Activated CD4-positive, alpha-beta T cell treated with anti-CD3 and anti-CD28 coated beads, Interleukin-2, amount 10 ng/mL, durations not matched to agents 7 days and 5 days (primary cell): ENCODE measurements at places on chromosomes 2 and 18. TPM values are rescaled to one million over a fixed set of nuclear protein-coding genes. Genes with fewer than 3 reads are reported as not detected.
A peak's percentile ranks its signal among the peaks of the same experiment; 100 is the strongest.

DNA sequence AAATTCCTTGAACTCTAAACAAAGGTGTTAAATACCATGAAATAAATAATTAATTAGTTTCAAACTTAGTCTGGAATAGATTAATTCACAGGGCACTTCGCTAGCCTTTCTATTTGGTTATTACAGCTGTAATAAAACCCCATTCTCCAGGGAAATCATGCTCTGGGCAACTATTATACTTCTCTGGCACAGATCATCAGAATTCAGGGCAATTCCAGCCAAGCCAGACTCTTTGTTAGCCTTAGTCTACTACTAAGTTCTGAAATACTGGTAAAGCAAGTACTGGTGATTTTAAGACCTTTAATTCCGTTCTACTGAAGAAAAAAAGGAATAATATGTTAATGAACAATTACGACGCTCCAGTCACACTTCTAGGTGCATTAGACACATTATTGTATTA is 123.4 kb upstream of the PDE1A start:
- DNase-seq, result no peak

DNA sequence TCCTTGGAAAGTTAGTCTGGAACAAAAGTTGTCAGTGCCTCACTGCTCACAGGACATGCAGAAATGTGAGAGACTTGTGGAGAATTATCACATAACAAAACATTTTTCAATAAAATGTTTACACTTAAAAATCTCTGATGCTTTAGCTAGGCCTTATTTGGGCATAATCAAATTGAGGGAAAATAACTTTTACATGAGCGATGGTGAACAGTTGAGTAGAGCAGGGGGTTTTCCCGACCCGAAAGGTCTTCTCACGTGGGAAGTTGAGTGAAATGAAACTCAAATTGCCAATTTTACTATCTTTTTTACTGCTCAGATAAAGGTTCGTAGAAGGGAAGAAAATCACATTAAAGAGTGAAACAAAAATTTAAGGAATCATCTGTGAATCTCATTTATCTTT is 465.6 kb downstream of the MTX2 start:
- no peak for DNase-seq

GRCh38 chr2:234611209-234611608 is 114.3 kb upstream of the ARL4C start:
- DNase-seq, result no peak

GRCh38 chr18:22180722-22181121 is 11.3 kb downstream of the GATA6 start:
- DNase-seq, result no peak

DNA sequence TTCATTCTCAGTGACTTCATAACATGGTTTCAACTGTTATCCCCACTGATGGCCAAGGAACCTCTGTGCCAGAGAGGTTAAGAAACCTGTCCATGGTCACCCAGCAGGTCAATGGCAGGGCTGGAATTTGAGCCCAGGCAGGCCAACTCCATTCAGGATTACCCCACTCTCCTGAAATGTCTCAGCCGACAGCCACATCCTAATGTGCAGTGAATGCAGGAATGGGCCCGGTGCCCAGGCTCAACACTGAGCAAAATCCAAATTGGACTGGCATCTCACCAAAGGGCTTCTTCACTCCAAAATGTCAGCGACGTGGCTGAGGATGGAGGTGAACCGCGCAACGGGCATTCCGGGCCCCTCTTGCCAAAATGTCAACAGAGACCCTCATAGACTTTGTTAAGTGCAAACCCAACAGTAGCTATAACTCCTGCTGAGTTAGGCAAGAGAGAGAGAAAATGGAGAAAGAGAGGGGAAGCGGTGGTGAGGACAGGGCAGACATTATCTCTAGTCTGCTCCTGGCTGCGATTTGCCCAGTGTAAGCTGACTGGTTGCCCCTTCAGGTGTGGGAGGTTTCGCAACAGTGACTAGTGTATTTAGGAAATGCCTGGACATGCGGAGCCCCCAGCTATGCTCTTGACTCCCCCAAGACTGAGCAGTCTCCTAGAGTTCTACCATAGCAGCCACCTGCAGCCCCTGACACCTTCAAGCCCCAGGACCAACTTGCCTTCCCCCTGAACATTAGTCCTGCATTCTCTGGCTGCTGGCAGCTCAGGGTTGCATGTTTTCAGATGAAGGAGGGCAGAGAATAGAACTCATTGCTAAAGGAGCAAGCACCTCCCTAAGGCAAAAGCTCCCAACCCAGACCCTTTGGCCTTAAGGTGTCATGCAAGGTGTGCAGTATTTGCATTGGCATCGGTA is 167.7 kb downstream of the ANAPC1 start:
- no peak for DNase-seq

DNA sequence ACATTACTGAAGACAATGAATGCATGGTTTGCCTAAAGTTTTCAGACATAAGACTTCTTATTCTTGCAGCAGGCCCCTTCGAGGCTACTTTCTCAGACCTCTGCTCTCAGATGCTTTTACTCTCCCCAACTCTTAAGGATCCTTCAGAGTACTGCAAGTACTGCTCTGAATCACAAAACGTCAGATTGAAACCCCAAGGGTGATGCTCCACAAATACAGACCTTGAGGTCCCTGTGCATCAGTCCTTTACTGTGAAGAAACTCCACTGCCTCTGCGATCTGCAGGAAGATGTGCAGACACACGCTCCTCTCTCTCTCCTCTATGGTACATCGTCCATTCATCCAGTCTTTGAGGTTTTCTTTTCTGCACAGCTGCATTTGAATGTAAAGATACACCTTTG is 52.8 kb downstream of the EIF2AK3 start:
- DNase-seq, result no peak

- DNase-seq, result no peak
Observed at GRCh38 chr2:239894276-239894675, 130.9 kb downstream of the NDUFA10 start.

GRCh38 chr2:219245148-219245898 is at the start of the genes GLB1L and STK16:
TSS of gene GLB1L (minus strand) at chr2:219245444. CDS start at chr2:219243573, 1,871 bp downstream.
TSS of gene STK16 (plus strand) at chr2:219245479. CDS start at chr2:219246000, 521 bp downstream.
- peak; percentile 89 for DNase-seq

GRCh38 chr18:47260120-47260923 is 8.9 kb upstream of the SKOR2 start:
- DNase-seq, result peak; percentile 38

- no peak for DNase-seq
Observed at GRCh38 chr2:17271416-17271815, 246.8 kb downstream of the RAD51AP2 start.

DNA sequence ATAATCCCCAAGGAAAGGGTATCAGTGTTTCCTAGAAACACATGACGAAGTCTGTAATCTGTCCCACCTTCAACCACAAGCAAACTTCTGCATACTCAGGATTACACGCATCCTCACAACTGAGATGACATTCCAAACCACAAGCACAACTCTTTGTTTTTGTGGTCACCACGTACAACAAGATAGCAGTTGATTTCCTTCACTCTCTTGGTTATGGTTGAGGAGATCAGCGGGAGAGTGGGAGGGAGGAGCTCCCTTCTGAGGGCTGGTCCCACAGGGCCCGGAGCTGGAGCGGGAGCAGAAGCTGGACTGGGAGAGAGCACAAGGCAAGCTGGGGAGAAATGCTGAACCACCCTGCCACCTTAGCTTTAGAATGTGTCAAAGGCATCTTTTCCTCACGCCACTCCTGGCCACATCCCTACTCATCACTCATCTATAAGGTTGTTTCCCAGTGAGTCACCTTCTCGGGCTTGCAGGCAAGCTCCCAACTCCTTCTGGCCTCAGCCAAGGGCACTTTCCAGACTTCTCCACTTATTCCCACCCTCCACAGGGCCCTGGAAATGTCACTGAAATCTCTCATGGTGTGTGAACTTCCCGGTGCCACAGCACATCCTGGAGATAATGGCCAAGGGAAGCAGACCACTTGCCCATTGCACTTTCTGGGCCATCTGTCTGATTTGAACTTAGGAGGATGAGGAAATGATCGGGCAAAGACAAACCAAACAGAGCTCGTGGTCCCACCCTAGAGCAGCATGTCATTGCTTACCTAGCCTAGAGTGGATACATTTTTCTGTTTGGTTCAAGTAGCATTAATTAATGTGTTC is 98.9 kb upstream of the LGALSL start:
- no peak for DNase-seq

GRCh38 chr2:70664525-70664924 is 103.5 kb downstream of the ADD2 start:
- DNase-seq, result peak; percentile 47

- no peak for DNase-seq
Observed at GRCh38 chr18:26792661-26793060, 72.8 kb downstream of the AQP4 start.

- DNase-seq, result no peak
Observed at GRCh38 chr2:45840481-45840880, 189.0 kb downstream of the PRKCE start.

DNA sequence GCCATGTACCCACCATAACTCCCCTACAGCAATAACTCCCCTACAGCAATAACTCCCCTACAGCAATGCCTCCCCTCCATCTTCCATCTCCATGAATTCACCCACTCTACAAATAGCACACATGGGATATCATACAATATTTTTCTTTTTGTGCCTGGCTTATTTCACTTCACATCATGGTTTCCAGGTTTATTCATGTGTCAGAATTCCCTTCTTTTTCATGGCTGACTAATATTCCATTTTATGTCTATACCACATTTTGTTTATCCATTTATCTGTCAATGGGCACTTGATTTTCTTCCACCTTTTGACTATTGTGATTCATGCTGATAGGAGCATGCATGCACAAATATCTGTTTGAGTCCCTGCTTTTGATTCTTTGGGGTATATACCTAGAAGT is 178.3 kb downstream of the SMAD7 start:
- no peak for DNase-seq

- DNase-seq, result no peak
Observed at GRCh38 chr2:11656252-11656651, 13.7 kb downstream of the NTSR2 start.

GRCh38 chr2:105849431-105850179 is 104.9 kb downstream of the NCK2 start:
- no peak for DNase-seq

GRCh38 chr2:5083402-5083801 is 608.8 kb upstream of the SOX11 start:
- DNase-seq, result no peak

DNA sequence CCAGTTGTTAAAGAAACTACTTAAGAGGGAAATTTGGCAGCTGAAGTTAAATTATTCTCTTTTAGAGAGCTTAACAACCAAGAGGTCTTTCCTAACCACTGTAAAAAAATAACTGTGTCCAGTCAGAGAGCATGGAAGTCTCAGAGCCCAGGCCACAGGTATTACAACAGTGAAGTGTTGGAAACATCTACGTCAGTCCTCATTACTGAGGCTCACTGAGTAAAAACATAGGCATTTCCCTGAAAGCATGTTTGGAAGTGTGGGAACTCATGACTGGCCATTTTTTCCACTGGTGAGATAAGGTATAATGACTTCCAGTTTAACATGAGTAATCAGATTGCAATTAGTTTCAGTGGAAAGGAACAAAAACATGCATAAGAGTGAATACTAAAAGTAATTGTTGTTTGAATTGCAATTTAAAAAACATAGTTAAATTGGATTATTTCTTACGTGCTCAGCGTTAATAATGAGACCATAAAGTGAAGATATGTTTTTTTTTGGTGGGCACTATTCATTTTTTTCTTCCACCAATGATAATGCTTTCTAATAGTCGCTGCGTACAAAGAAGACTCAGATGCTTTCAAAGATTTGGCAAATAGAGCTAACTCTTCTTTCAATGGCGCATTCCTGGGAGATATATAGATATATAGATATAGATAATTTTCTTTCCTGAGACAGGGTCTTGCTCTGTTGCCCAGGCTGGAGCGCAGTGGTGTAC is 60.8 kb downstream of the EFEMP1 start:
- DNase-seq, result no peak

GRCh38 chr2:137020452-137021196 is 255.3 kb downstream of the THSD7B start:
- DNase-seq, result no peak

DNA sequence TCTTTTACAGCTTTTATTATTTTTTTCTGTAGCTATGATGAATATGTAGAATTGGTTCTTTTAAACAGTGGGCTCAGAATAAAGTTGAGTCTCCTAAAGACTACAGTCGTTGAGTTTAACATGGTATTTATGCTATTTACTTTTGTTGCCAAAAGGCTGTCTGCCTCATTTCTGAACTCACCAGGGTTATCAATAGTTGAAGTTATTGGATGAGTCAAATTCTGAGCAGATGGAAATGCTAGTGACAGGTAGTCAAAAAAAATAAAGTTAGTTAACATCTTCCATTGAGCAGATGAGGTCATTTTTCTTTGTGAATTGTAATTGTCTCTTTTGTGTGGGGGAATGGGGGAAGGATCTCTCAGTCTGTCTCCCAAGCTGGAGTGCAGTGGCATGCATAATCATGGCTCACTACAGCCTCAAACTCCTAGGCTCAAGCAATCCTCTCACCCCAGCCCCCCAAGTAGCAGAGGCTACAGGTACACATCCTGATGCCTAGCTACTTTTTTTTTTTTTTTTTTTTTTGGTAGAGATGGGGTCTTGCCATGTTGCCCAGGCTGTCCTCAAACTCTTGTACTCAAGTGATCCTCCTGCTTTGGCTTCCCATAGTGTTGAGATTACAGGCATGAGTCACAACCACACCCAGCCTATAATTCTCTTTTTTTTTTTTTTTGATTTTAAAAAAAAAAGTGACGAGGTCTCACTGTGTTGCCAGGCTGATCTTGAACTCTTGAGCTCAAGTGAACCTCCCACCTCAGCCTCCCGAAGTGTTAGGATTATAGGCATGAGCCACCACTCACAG is 8.9 kb downstream of the PAPOLG start:
- DNase-seq, result no peak

DNA sequence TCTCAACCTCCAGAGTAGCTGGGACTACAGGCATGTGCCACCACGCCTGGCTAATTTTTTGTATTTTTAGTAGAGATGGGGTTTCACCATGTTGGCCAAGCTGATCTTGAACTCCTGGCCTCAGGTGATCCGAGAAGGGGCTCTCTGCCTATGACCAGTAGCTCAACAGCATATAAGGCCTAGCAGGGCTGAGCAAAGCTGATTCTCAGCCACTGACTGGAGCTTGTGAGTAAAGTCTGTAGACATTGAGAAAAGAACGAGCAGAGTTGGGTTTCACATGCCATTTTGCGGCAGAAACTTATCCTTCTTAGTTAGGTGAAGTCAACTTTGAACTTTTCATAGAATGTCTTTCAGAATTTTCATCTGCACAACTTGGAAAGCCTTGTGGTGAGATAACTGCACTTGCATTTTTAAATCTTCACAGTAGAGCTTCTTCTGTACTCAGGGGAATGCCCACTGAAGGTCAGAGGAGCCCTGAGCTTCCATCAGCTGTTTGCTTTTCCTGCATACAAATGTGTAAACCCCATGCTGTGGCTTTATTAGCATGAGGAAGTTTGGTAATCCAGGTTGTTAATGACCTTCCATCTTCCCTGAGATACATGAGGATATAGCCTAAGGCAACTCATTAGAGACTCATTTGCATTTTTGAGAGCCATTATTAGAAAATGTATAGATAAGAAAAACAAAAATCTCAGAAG is 602.4 kb downstream of the METTL4 start:
- no peak for DNase-seq

RBFA gene
- 25.0 TPM for total RNA-seq

FOXI3 gene
- not detected for total RNA-seq

NEB gene
- 0.48 TPM for total RNA-seq

NT5C1B gene
- total RNA-seq, result not detected

ABCG5 gene
- not detected for total RNA-seq

SMYD1 gene
- not detected for total RNA-seq

ASIC4 gene
- not detected for total RNA-seq

CCDC141 gene
- total RNA-seq, result 10.8 TPM

CROCC2 gene
- not detected for total RNA-seq

SFT2D3 gene
- total RNA-seq, result 5.0 TPM

SP9 gene
- total RNA-seq, result not detected

TIA1 gene
- 133 TPM for total RNA-seq

ASB18 gene
- total RNA-seq, result not detected

INHA gene
- not detected for total RNA-seq

NMUR1 gene
- 0.47 TPM for total RNA-seq

WIPF1 gene
- total RNA-seq, result 378 TPM
